Neuronal stem cell (in vitro differentiated cells): ENCODE measurements at places on chromosomes 12 and 14.

DNA sequence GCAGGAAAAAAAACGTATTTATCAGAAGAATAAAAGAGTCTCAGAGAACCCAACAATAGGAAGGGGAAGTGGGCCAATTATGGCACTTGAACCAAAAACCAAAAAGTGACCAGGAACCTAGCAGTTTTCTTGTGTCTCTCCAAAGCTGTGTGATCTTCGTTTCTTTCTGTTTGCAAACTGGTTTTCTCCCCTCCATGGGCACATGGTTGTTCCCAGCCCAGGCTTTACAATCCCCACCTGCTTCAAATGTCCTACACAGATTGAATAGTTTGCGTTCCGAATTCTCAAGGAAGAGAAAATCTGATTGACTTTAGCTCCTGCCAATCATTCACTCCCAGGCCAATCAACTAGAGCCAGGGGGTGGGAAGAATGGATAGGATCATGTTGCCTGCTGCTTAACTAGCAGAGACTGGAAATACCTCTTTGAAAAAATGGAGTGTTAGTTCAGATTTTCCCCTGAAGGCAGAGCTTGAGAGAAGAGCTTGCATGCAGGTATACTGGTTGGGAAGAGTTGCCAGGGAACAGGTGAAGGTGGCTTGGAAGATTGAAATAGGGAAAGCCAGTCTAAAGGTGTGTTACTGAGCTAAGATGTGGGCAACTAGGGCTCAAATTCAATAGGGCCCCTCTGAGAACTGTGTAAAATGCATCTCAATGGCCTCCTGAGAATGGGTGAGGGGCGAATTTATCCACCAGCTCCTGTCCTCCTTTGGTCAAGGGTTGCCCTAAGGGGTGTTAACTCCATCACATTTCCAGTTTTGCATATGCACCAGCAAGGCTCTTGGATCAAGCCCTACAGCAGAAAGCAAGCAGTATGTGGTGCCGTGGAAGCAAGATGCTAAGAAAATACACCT lies 106.4 kb upstream of the SRRM4 start:
- H3K4me3 ChIP-seq, result no peak overlapping the region
- DNase-seq, result peak; percentile 68
- H3K27me3 ChIP-seq, result no peaks in the 10 kb centered on the region
- H3K27ac ChIP-seq, result no peak overlapping the region
- no peaks in the 10 kb centered on the region for H3K4me1 ChIP-seq

DNA sequence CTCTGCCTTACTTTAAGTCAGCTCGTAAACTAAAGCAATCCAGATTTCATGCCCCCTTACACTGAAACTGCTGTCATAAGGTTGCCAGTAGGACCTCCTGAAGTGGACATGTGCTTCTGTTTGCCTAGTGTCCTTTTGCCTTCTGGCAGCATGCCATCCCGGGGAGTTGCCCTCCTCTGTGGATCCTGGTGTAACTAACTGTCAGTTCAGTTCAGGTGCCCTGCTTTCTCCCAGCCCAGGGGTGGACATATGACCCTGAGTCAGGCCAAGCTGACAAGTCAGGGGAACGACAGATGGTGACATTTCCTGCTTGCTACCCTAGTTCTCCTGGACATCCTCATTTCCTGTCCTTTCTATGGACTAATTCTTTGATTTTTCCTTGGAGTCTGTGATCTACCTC lies 25.6 kb downstream of the AKAP6 start:
- H3K27me3 ChIP-seq, result no peaks in the 10 kb centered on the region
- DNase-seq, result no peak
- no peak overlapping the region for H3K4me3 ChIP-seq
- H3K36me3 ChIP-seq, result no peaks in the 10 kb centered on the region

DNA sequence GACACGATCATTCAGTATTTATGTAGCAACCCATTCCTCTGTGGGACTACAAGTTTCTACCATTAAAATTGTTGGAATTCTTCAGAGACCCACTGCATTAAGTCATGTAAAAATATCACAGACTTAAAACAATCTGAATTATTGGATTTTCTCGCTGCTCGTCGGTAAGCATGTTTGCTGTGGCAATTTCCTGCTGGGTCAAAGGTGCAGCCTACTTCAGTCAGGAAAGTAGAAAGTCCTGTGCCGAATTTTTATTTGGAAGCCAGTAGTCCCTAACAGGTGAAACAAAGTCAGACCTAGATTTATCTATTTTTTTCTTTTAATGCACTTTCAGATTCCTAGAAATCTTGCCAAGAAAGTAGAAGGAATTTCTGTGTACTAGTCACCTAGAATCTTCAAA lies 110.4 kb upstream of the MYL2 start:
- no peak for DNase-seq
- H3K27me3 ChIP-seq, result peaks cover 3% of the 10 kb centered on the region
- H3K27ac ChIP-seq, result no peak overlapping the region
- no peaks in the 10 kb centered on the region for H3K36me3 ChIP-seq
- H3K4me3 ChIP-seq, result no peak overlapping the region
- peaks cover 9% of the 10 kb centered on the region for H3K4me1 ChIP-seq

DNA sequence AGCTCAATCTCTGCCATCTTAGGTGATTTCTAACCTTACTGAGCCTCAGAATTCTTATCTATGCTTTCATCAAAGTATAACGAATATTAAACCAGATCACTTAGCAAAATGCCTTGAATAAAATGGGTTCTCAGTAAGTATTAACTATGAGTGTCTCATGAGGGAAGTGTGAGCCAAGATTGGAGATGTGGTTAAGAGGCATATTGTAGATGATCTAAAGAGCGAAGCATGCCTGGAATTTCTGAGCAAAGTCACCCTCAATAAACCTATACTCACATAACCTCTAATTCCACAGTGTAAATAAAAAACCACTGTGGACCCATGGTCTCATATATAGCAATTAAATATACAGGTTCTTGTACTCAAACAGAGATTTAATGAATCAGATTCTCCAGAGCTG lies 193.1 kb upstream of the FSCB start:
- no peaks in the 10 kb centered on the region for H3K27me3 ChIP-seq
- DNase-seq, result no peak
- H3K4me3 ChIP-seq, result no peak overlapping the region
- H3K27ac ChIP-seq, result no peak overlapping the region
- H3K4me1 ChIP-seq, result no peaks in the 10 kb centered on the region
